ENCODE measurements at places on chromosomes 13 and 19. TPM values are rescaled to one million over a fixed set of nuclear protein-coding genes. Genes with fewer than 3 reads are reported as not detected.

DNA sequence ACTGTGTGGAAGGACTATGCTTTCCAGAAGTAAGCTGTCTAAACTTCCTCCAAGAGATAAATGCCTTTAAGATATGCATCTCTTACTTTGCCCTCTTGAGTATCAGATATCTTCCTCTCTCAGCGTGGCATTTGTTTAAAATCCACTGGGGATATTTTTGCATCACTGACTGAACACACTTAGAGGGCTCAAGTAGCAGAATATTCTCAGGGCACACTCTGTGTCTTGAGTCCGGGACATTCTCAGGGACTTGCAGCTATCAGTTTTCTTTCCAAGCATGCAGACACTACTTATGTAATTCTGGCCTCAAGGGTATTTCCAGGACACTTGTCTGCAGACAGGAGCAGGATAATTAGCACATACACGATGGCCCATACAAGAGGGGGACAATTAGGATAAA is 84.7 kb downstream of the ERCC5 start:
- no peak for DNase-seq

- DNase-seq: no peak
Measured at GRCh38 chr19:38731654-38732301, 12.5 kb downstream of the CAPN12 start.

DNA sequence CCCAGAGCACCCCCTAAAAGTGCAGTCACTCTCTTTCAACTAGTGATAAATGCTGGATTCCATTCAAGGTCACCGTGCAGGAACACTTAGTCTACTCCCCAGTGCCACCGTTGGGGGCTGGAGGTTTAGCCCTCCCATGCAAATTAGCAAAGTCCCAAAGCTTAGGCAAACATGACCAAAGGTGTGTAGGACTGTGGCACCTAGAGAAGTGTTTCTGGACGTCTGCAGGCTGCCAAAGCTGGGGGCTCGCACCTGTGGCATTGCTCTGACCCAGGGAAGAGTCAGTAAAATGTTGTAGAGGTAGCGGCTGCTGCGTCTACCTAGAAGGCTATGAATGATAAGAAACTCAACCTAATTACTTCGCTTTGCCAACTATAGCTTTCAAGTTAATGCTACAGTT is 13.9 kb downstream of the COL4A1 start:
- DNase-seq: no peak

DMWD gene
- total RNA-seq: 41.9 TPM

GRCh38 chr19:3607303-3608078 is 816 bp upstream of the TBXA2R start:
- DNase-seq: no peak

DNA sequence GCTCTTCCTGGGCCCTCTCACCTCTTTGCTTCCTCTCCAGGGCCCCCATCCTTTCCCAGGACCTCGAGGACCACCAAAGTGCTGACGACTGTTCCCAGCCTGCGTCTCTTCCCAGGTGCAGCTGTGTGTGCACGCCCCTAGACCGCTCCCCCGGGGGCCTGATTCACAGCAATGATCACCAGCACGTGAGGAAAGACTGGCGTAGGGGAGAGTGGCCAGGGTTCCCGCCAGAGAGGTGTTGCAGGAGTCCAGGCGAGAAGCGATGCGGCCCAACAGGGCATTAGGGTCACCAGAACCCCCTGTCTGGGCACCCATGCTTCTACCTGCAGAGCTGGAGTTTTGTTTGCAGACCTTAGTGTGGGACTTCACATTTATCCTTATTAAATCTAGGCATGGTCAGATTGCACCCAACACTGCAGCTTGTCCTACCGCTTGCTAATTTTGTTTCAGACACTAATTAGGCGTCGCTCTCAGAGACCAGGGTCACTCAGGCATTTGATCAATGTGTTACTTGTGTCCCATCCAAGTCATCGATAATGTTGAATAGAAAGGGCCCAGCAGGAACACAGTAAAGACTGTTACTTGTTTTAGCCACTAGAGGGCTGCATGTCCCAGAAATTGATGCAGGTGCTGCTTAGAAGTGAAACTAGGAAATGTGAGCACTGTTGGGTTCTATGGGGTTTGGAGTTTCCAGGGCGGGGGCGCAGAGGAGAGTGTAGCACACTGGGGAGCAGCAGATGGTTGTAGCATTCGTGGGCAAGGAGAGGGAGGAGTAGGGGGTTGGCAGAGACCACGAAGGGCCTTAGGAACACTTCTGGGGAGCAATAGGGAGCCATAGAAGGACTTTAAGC is 53.2 kb downstream of the CDADC1 start:
- DNase-seq: peak; percentile 71

CHERP gene
- total RNA-seq: 76.8 TPM

- no peak for DNase-seq
Measured at GRCh38 chr13:39586958-39587605, 15.9 kb downstream of the LHFPL6 start.

GRCh38 chr13:85806553-85807175 is 7.4 kb upstream of the SLITRK6 start:
- peak; percentile 11 for DNase-seq

DNA sequence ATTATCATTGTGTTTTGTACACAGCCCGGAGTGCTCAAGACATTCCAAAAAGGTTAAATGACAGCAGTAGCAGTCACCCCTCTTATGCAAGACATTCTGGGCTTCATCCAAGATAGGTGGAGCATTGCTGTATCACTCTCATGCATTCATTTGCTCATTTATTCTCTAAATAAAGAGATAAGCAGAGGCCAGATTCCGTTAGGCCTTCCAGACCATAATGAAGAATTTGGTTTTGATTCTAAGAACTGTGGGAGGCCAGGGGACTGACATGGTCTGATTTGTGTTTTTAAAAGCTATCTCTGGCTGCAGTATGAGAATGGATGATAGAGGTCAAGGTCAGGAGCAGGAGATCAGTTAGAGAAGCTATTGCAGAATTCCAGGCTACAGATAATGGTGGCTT is 145.8 kb downstream of the KCNRG start:
- no peak for DNase-seq

ELAVL1 gene
- total RNA-seq: 38.2 TPM

KASH5 gene
- total RNA-seq: 0.27 TPM

IFNL1 gene
- total RNA-seq: not detected

DNA sequence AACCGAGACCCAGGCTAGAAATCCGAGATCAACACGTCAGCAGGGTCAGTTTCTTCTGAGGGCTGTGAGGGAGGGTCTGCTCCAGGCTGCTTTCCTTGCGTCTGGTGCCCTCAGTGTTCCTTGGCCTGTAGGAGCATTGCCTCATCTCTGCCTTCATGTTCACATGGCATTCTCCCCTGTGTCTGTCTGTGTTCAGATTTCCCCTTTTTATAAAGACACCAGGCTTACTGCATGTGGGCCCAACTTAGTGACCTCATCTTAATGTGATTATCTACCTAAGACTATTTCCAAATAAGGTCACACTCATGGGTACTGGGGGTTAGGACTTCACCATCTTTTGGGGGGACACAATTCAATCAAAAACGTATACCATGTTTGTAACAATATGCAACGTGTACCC is 57.2 kb upstream of the C1QTNF9 start:
- no peak for DNase-seq

DNA sequence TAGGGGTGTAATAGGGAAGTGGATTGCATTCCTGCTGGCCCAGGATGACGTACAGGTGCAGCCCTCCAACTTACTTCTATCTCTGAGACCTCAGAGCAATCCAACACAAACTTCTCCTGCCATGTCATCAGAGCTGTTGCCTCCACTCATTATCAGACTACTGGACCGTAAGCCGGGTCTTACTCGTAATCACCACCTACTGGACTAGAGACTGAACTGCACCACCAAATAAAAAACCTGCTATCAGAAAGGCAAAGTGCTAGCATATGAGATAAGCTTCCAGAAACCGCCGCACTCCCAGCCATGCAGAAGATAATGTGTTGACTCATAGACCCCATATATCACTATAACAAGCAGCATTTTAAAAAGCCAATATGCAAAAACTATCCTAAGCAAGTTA is 102.0 kb downstream of the SLITRK1 start:
- DNase-seq: no peak

DNA sequence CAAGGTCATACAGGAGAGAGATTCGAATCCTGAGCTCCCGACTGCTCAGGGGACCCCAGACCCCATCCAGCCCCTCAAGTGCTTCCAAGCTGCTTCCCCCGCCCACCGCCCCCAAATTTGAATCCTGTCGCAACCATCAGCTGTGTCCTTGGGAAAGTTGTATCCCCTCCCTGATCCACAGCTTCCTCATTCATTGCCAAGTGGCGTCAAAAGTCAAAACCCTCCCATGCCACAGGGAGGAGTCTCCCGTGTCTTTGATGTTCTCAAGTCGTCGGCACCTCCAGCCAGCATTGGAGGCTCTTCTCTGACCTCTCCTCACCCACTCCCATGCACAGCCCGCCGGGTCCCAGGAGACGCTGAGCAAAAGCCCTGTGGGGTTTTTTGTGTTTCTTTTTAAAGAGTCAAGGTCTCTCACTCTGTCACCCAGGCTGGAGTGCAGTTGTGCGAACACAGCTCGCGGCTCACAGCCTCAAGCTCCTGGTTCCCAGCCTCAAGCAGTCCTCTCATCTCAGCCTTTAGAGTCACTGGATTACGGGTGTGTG is 2.8 kb upstream of the IFI30 start:
- DNase-seq: no peak

GRCh38 chr13:36332986-36333385 is 13.2 kb downstream of the SPART start:
- no peak for DNase-seq

NEK3 gene
- total RNA-seq: 7.8 TPM

DNA sequence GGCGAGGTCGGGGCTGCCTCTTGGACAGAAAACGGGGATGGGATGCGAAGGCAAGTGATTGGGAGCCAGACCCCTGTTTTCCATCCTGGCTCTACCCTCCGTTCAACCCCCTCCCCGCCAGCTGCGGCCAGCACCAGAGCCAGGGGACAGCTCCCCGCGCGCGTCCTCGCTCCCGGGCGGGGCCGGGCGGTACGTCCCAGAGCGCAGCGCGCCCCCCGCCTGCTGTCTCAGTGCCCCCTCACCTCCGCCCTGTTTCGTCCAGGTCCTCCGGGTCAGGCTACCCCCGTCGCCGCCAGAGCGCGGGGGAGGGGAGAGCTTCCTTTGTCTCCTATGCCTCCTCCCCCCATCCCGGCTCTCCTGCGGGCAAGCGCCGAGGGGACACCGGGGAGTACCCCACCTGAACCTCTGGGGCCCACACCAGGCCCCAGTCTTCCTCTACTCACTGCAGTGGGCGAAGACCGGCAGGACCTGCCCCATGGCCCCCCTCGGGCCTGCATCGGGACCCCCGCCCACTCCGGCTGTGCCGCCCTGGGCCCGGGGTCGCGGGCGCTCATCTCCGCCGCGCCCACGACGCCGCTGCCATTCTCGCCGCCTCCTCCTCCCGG is 396 bp downstream of the RTN2 start:
- DNase-seq: peak; percentile 67

- no peak for DNase-seq
Measured at GRCh38 chr19:33755099-33756035, 41.3 kb upstream of the KCTD15 start.

KLHL1 gene
- total RNA-seq: not detected

DNA sequence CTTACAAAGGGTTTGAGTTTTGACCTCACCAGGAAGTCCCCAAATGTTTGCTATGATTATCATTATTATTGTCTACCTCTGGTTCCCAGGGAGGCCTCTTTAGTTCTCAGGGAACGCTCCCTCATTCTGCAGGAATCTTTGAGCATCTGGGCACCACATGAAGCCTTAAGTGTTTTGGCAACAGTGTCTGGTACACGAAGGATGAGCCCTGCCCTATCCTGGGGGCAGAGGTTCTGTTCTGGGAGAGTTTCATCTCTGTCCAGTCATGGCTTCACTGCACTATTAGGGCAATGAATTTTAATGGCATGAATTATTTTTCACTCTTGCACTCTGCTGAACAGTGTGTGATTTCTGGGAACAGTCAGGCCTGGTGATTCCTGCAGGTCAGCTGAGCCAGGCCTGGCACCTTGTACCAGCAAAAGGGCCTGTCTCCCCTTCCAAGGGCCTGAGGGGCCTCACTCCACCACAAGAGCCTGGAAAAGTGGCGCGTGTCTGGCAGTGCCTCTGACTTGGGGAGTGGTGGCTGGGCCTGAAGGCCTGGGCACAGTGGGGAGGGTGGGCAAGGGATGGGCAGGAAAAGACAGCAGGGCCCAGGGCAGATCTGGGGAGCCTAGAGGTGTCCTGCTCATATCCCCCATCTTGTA is 4.6 kb downstream of the FAM187B start:
- no peak for DNase-seq
